ENCODE measurements at places on chromosomes 7 and 10.

GRCh38 chr10:113616244-113617074 is 47.4 kb downstream of the NRAP start:
- DNase-seq = peak; percentile 3

DNA sequence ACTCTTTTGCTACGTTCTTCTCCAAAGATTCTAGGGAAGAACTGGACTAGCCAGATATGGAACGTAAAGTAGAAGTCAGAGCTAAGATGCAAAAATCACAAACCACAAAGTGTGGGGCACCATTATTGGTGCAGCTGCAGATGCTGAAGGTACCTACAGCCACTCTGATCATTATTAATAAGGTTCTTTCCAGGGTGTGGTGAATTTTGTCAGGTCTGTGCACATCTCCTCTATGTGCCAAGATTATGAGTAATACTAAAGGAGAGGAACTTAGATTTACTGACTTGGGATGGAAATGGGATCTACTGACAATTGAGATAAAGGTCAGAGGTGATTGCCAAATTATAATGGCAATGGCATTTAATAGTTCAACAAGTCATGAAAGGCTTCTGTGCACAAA is 148.2 kb downstream of the RAPGEF5 start:
- DNase-seq = no peak

DNA sequence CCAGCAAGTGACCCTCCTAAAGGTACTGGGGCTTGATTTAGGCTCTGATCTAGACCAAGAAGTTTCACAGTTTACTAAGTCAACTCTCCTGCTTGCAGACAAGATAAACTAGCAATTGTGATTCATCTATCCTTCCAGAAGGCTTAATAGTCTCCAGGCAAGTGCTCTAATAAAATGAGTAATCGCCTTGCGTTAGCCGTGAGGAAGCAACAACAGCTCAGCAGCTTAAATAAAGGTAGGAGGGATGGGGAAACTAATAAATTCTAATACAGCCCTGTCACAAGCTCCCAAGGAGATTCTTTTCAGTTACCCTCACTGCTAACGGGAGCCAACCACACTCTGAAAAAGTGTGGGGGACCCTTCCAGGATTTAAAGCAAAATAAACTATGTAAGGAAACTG is 48.4 kb downstream of the FRMD4A start:
- no peak for DNase-seq

DNA sequence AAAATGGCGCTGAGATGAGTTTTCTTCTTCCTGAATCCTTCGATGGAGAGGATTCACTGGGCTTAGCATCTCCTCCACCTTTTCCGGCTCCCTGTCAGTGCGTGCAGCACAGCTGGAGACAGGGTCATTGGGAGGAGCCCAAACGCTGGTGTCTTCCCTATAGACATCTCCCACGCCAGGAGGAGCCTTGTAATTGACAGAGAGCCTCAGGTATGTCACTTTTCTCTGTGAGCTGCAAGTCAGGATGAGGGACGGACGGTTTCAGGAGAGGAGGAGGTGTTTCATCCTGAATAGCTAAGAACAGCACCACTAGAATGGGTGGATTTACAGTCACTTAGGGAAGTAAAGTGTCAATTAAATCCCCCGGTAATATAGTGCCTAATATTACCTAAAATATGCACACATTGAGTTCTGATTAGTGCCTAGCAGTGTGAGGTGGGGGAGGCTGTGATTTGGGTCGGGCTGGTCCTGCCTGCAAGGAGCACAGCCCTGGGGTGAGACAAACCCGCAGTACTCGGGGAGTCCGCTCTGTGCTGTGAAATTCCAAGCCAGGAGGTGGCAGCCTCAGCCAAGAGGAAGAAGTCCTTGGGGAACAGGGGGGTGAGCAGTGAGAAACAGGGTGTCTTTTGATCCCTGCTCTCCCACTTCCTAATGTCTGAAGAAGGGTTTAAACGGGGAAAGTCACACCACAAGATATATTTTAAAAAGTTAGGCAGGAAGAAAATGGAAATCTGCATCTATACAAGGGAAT is 28.2 kb downstream of the IL15RA start:
- no peak for DNase-seq
